NCI-H1105 treated with DMSO at 0.1 percent for 48 hours (cell line): ENCODE measurements at places on chromosomes 11 and 22.

GRCh38 chr22:49735411-49735900 is 92.2 kb downstream of the BRD1 start:
- DNase-seq: no peak

DNA sequence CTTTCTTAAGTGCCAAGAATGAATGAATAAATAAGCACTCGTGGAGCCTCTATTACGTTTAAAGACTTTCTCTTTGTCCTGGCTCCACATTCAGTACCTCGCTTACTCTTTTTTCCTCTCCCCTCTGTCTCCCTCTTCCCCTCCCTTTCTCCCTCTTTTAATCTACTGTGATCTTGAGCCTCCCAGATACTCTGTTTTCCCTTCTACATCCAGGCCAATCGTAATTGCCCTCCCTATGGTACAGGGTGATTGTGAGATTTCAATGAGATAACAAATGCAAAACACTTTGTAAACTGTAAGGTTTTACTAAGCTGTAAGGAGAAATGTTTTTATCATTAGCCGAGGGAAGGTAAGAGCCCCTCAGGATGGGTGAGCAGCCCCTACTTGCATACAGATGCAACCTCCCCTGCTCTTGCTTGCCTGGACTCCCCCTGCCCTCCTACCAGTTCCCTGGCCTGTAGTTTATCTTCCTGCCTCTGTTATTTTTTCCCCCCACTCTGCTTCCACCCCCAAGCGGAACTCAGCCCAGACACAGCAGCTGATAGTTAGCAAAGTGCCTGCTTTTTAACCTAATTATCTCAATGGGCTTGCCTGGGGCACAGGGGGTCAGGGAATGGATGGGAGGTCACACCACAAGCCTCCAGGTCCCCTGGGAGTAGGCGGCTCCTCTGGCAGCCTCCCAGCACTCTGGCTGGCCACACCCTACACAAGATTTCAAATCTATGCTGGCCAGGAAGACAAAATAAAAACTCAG is 76.9 kb upstream of the CADM1 start:
- DNase-seq: peak; percentile 87

DNA sequence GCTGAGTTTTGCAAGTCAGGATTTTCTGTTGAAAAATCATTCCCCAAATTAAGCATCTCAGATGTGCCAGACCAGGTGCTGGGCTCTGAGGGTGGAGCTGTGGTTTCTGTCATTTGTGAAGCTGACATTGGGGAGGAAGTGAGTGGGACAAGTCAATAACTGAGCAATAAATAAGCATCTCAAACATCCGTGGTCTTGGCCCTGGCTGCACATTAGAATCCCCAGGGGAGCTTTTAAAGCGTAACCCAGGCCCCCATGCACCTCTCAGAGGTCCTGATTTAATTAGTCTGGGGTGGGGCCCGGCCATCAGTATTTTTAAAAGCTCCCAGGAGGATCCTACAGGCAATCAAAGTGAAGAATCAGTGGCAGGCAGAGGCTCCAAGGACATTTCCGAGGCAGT is 420.0 kb downstream of the MN1 start:
- DNase-seq: no peak

- peak; percentile 8 for DNase-seq
Measured at GRCh38 chr22:31089160-31090100, 8.3 kb downstream of the SMTN start.

DNA sequence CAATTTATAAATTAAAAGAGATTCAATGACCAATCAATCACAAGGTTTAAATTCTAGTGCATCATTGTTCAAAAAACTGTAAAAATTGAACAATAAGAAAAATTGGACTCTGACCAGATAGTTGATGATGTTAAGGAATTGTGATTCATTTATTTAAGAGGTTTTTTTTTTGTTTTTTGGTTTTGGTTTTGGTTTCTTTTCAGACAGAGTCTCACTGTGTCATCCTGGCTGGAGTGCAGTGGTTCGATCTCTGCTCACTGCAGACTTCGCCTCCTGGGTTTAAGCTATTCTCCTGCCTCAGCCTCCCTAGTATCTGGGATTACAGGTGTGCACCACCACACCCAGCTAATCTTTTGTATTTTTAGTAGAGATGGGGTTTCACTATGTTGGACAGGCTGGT is 17.1 kb upstream of the EIF3M start:
- DNase-seq: no peak

DNA sequence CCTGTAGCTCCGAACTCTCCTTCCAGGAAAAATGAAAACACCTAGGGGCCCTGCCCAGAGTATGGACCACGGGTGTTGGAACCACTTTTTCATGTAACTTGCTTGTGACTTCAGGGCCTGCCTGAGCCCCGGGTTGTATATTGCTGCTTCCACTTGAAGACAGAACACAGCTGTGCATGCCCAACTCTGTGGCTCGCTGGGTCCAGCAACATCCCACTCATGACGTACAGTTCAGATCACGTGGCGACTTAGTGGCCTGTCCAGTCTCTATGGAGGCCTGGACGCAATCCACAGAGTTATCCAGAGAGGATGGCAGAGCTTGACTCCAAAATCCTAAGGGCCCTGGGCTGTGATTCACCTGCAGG is 6.8 kb downstream of the C11orf21 start:
- DNase-seq: no peak

- DNase-seq: no peak
Measured at GRCh38 chr11:45157247-45158209, 11.1 kb downstream of the PRDM11 start.

DNA sequence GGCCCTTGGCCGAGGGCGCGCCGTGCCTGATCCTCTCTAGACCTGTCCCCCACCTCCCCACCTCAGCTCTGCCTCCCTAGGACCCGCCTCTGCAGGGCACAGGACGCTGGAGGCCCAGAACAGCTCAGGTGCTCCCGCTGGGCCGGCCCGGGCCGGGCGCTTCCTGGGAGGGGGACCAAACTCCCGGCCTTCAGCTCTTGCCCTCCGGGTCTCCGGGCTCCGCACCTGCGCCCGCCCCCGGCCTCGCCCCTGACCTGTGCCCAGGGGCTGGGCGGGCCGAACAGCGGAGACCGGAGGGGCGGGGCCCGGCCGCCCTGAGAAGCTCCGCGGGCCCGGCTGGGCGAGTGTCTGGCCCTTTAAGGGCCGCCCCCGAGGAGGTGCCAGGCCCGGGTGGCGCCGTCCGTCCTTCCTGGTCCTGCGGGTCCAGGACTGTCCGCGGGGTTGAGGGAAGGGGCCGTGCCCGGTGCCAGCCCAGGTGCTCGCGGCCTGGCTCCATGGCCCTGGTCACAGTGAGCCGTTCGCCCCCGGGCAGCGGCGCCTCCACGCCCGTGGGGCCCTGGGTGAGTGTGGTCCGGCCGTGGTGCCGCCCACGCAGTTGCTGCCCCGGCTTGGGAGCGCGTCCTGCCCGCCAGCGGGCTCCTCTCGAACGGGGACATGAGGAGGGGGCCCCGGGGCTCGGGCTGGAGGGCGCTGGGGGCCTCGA is at the start of gene SSH3:
Gene SSH3 (plus strand): TSS at position 399 of the 703 bp plus-strand sequence. CDS start 96 bp downstream, at position 495.
- peak; percentile 76 for DNase-seq

- no peak for DNase-seq
Measured at GRCh38 chr11:43706631-43707030, 26.1 kb downstream of the HSD17B12 start.

GRCh38 chr11:8692417-8692816 is 9.8 kb downstream of the RPL27A start:
- DNase-seq: no peak

DNA sequence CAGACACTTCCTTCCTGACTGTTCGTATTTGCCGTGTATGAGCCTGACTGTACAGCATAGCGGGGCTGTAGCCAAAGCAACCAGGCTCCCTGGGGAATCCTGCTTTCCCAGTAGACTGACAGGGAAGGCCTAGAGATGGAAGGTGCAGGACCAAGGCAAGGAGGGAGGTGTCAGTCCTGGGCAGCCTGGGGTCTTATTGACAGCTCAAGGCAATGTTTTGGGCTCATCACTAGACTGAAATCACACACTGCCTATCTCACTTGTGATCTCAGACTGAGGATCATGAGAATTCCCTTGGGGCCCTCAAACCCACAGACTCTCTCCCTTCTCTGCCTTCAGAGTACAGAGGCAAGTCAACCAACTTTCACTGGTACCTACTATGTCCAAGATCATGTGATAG is 346.8 kb upstream of the NARS2 start:
- no peak for DNase-seq

DNA sequence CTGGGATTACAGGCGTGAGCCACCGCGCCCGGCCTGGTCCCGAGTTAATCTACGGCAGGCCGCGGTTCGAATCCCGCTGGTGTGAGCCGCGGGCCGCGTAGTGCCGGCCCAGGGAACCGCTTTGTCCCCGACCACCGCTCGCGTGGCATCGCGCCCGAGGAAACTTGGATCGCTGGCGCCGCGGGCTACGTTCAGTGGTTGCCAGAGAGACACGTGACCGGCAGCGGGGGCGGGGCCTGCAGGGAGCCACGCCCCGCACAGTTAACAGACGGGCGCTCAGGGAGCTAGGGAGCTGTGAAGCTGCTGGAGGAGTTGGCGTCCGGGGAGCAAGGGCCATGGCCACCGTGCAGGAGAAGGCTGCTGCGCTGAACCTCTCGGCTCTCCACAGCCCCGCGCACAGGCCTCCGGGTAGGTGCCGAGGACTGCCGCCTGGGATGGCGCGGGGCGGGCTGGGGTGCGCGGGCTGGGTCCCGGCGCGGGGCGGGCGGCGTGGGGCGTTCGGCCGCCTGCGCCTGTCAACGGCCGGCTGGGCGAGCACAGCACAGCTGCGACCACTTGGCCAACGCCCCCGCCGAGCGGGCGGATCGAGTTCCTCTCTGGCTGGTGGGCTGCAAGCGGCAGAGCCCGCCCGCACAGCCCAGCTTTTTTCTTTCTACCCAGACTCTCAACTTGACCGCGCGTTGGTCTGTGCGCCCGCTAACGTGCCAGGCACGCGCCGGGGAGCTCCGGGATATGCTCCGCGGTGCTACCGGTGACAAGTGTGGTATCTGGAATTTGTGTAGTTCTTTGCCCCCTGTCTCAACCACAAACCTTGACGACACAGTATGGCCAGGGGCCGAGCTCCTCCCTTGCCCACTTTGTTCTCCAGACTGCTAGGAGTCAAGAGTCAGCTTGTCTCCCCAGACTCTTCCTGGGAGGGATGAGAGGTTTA is at the start of gene DEPDC7:
Gene DEPDC7 (plus strand): TSS at position 258 of the 931 bp plus-strand sequence. CDS start 78 bp downstream, at position 336.
- peak; percentile 91 for DNase-seq

- DNase-seq: no peak
Measured at GRCh38 chr11:62919898-62920640, 1.1 kb downstream of the CHRM1 start.

- DNase-seq: no peak
Measured at GRCh38 chr11:10407749-10408685, 47.0 kb upstream of the AMPD3 start.

DNA sequence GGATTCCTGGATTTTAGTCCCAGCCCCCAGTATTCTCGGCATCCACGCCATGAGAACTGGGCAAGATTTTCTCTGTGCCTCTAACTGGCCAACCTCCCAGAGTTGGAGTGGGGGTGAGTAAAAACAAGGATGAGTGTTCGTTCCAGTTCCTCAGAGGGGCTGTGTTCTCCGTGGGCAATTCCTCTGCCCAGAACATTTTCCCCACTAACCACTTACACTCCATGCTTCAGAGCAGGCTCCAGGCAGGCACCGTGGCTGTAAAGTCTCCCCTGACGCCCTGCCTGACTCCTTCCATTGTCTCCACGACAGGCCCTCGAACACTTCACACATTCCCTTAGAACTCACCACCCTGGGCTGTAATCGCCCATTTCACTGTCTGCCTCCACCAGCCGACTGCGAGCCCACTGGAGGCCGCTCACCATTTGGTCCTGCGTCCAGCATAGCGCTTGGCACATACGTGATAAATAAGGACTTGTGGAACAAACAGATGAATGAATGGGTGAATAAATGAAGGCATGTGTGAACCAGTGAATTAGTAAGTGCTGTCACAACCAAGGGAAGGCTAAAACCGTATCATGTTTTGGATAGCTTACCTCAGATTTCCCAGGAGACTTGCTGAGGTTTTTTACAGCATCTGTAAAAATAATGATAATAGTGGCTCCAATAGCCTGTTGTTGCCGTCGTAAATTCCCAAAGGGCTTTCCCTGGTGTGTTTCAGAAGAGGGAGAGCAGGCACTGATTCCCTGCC is 6.1 kb downstream of the APLNR start:
- no peak for DNase-seq

GRCh38 chr22:36144886-36145541 is 15.5 kb downstream of the APOL3 start:
- peak; percentile 20 for DNase-seq

DNA sequence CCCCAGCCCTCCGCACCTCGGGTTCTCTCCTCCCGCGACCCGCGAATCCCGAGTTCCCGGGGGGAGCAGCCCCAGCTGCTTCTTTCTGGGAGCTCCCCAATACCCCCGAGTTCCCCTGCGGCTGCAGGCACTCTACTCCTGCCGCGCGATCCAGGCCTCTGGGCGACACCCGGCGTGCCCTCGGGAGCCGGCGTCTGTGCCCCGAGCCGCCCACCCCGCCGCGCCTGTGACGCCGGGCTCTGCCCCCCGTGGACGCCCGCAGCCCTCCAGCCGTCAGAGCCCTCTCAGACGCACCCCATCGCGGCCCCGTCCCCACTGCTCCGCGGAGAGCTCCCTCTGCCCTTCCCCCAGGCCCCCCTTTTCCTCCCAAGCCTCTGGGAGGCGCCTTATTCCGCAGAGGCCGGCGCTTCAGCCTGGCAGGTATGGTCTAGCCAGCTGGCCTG is 422 bp downstream of the GLB1L2 start:
- DNase-seq: peak; percentile 47

DNA sequence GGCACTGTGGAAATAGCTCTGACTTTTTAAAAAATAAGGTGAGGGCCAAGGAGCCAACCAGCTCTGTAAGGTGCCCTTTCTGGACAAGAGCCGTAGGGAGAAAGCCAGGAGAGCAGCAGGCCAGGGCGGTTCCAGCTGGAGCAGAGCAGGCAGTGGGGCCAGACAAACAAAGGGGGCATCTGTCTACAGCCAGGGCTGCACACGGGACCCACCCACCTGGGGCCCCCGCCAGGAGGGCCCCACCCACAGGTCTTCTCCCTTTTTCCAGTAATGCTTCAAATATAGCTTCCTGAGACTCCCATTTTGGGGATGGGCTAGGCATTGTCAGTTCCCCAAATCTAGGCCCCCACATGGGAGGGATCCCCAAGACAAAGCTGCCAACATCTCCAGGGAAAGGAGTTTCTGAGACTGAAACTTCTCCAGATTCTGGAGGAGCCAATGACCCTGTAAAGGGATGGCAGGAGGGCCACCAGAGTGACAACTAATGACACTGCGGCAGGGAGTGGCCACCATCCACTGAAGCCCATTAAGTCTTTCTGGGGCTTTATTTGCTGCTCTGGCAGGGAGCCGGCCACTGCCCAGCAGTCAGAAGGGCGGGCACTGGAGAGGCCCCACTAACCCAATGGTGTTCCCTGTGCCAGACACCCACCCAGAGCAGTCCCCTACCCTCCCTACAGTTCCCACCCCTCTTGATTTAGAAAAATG is 1.9 kb downstream of the ZFTA start:
- DNase-seq: no peak

DNA sequence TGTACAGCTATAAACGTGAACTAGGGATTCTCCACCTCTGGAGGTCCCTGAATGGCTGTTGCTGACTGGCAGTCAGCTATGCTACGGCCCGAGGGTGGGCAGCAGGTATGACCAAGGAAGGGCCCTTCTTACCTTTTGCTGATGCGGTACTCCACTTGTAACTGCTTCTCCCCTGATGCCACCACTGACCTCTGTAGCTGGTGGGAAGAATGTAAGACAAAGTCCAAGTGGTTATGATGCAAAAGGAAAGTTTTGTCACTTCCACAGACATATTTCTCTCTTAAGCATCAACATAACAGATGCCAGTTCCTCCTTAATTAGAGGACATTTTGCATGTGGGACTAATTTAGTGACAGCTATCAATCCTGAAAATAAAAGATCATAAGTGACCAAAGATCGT is 32.2 kb downstream of the P4HA3 start:
- no peak for DNase-seq

GRCh38 chr11:129117595-129118350 is 74.4 kb downstream of the ARHGAP32 start:
- DNase-seq: peak; percentile 84

GRCh38 chr22:42262964-42263363 is 7.5 kb downstream of the TCF20 start:
- DNase-seq: no peak
